Regular cardiac myocyte (primary cell): ENCODE measurements at places on chromosomes 1 and 21. TPM values are rescaled to one million over a fixed set of nuclear protein-coding genes. Genes with fewer than 3 reads are reported as not detected.

Gene IL6R
- total RNA-seq, result 4.6 and 8.7 TPM in 2 replicates

Gene IL10RB
- 43.5 and 61.2 TPM in 2 replicates for total RNA-seq

Gene PLPPR4
- 5.2 and 18.9 TPM in 2 replicates for total RNA-seq

Gene ACKR1
- not detected in 2 replicates for total RNA-seq

Gene SERTAD4
- 11.8 and 12.1 TPM in 2 replicates for total RNA-seq

Gene LRRC71
- under 0.01 and 0.56 TPM in 2 replicates for total RNA-seq

Gene C1orf21
- total RNA-seq, result 21.7 and 29.9 TPM in 2 replicates

Gene FCMR
- not detected in 2 replicates for total RNA-seq

Gene GNB1
- 66.0 and 119 TPM in 2 replicates for total RNA-seq

Gene SYT11
- total RNA-seq, result 46.0 and 59.5 TPM in 2 replicates

Gene NUP210L
- under 0.01 and 0.28 TPM in 2 replicates for total RNA-seq

Gene GNG12
- 214 and 234 TPM in 2 replicates for total RNA-seq

Gene PLPP3
- 72.3 and 110 TPM in 2 replicates for total RNA-seq

Gene APCS
- total RNA-seq, result not detected in 2 replicates
